SK-N-SH (cell line): ENCODE measurements at places on chromosomes 12 and 14.
A peak's percentile ranks its signal among the peaks of the same experiment; 100 is the strongest.

DNA sequence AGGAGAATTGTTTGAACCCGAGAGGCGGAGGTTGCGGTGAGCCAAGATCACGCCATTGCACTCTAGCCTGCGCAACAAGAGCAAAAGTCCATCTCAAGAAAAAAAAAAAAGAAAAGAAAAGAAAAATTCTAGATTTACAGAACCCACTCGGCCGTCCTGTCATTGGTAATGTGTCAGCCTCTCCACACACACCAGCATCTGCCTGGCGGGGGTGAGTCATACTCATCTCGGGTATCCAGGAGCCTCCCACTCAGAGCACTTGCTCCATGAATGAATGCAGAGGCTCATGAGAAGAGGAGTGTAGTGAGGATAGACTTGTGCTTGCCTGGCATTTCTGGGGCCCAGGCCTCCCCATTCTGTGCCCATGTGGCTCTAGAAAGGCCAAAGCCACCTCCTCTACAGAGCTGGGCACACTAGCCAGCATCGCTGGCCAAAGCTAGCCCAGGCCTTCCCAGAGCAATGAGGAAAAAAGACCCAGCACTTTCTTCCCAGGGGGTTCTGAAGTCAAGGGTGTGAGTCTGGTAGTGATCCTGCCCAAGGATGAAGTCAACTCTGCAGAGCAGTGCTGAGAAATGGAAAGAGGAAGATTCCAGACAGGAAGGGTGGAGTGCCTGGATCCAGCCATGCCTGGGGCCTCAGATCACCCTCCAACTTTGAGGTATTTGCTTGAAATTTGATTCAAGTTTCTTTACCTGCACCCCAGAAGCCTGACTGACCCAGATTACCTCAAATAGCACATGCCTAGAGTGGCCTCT is 31.2 kb upstream of the KLC1 start:
- H3K36me3 ChIP-seq = no peaks in the 10 kb centered on the region
- DNase-seq = no peak
- no peak overlapping the region for H3K4me3 ChIP-seq
- H3K27ac ChIP-seq = no peak overlapping the region

DNA sequence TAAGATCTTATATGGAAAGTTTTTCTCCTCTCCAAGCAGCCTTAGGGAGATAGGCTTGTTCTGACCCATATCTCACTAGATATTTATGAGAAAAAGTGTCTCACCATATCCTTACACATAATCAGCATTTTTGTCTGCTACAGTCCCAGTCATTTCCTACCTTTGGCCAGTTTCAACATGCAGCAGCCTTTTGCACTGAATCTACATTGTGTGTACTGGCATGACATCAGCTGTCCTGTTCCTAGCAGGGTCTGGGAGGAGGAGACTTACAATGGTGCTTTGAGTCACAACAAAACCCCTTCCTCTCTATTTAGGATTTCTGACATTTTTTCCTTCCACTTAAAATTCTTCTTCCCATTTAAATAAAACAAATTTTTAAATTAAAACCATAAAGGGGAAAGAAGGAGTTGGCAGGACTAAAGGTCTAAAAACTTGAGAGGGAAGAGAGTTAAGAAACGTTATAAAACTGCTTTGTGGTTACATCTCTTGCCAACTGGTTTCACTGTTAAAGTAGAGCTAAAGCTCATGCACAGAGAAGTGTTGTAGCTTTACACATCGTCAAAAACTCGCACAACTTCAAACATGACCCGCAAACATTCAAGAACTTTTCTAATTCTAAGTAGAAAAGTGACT is 53.3 kb upstream of the CERS5 start:
- H3K36me3 ChIP-seq = peaks cover 10% of the 10 kb centered on the region; the same call in 1 of the 2 replicates
- peak overlapping the region; percentile 97 for H3K27ac ChIP-seq
- H3K27me3 ChIP-seq = no peaks in the 10 kb centered on the region
- peak; percentile 32 for DNase-seq
- H3K4me1 ChIP-seq = peaks cover 20% of the 10 kb centered on the region
- H3K4me3 ChIP-seq = peak overlapping the region; percentile 65

- no peaks in the 10 kb centered on the region for H3K36me3 ChIP-seq
- no peak within 1 kb of the TSS for H3K27ac ChIP-seq
- peak; percentile 94 for DNase-seq
- H3K4me1 ChIP-seq = peaks cover 7% of the 10 kb centered on the region; the same call in 1 of the 2 replicates
Observed at GRCh38 chr14:77181603-77182437, at the start of gene TMEM63C. TSS of gene TMEM63C (plus strand) at chr14:77181798. CDS start at chr14:77218814, 37,016 bp downstream.

DNA sequence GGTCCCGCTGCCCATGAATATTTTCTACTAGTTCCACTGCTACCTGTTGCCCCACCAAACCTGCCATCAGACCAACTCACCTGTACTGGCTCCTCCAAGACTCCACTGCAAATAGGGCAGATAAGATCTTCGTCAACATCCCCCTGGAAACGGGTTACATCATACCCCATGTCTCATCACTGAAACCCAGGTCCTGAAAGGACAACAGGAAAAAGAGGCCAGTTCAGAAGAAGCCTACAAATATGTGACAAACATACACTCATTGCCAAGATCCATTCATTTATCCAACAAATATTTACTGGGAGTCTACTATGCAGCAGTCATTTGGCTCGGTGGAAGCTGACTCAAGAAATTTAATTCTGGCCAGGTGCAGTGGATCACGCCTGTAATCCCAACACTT is 7.8 kb downstream of the RNF41 start:
- H3K27ac ChIP-seq = no peak overlapping the region
- H3K4me3 ChIP-seq = no peak overlapping the region
- peaks cover 47% of the 10 kb centered on the region for H3K36me3 ChIP-seq

DNA sequence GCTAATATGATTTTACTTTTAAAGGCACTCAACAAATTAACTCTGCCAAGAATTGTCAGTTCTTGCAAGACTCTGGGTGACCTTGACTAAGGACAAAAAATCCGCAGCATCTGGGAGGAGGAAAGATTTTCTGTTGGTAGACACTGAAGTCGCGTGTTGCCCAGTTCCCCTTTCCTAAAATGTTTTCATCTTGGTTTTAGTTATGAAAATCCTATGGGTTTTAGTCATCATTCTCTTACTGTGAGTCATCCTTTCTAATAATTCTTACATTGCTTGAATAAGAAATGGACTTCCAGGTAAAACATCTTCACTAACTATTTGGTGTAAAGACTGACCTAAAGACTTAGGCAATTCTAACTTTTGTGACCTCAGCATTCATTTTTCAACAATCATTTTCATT is 9.1 kb downstream of the GSG1 start:
- no peak overlapping the region for H3K4me3 ChIP-seq
- no peaks in the 10 kb centered on the region for H3K36me3 ChIP-seq
- H3K27me3 ChIP-seq = no peaks in the 10 kb centered on the region
- H3K4me1 ChIP-seq = no peaks in the 10 kb centered on the region; the same call in 1 of the 2 replicates
- no peak for DNase-seq
- peak overlapping the region; percentile 75 for H3K27ac ChIP-seq

- H3K27ac ChIP-seq = peak overlapping the region; percentile 73; the same call in 1 of the 2 replicates
- H3K4me1 ChIP-seq = peaks cover 50% of the 10 kb centered on the region
- H3K27me3 ChIP-seq = no peaks in the 10 kb centered on the region
- DNase-seq = no peak
- H3K4me3 ChIP-seq = peak overlapping the region; percentile 12; the same call in 1 of the 2 replicates
Observed at GRCh38 chr14:54652188-54652587, 85.3 kb downstream of the SAMD4A start.

DNA sequence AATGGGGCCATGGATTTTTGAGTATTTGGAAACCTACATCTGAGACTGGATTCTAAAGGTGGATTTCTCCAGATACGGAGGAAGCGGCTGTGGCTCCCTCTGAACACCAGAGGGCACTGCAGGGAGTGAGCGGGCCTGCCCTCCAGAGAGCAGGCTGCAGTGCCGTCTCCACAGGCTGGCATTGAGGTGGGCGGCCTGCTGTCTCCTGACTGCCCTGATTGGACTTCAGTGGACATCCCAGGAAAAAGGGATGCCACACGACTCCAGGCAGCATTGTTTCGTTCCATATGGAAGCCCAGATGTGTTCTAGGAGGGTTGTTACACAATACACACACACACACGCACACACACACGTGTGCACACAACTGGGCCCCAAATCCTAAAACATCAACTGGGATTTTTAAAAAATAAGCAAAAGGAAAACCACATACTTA is 20.9 kb upstream of the ANO2 start:
- H3K27ac ChIP-seq = no peak overlapping the region
- H3K4me1 ChIP-seq = no peaks in the 10 kb centered on the region; the same call in 1 of the 2 replicates
- DNase-seq = peak; percentile 80
- no peak overlapping the region for H3K4me3 ChIP-seq
- no peaks in the 10 kb centered on the region for H3K36me3 ChIP-seq
- peaks cover 7% of the 10 kb centered on the region; the same call in 1 of the 2 replicates for H3K27me3 ChIP-seq
